ENCODE measurements at places on chromosomes 3 and 15.

DNA sequence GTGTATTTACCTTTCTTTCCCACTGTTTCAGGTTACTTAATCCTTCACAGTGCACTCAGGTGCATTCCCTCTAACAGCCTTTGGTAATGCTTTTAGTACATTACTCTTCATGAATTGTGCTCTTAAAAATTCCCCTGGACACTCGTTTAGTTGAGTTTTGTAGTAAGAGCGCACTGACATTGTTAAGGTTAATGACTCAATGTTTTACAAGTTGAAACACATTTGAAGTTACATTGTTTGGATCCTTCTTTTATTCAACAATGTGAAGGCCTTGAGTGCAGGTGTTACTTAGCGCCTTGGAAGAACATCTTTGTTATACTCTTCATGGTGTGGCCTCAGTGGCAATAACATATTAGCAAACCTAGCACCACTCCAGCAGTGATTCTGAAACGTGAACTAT is 739.6 kb downstream of the NAALADL2 start:
- DNase-seq: no peak

- no peak for DNase-seq
These were observed 63.9 kb downstream of the XXYLT1 start for GRCh38 chr3:195207056-195207455.

- no peak for DNase-seq
These were observed 175.4 kb downstream of the ANXA2 start for GRCh38 chr15:60222404-60222803.

DNA sequence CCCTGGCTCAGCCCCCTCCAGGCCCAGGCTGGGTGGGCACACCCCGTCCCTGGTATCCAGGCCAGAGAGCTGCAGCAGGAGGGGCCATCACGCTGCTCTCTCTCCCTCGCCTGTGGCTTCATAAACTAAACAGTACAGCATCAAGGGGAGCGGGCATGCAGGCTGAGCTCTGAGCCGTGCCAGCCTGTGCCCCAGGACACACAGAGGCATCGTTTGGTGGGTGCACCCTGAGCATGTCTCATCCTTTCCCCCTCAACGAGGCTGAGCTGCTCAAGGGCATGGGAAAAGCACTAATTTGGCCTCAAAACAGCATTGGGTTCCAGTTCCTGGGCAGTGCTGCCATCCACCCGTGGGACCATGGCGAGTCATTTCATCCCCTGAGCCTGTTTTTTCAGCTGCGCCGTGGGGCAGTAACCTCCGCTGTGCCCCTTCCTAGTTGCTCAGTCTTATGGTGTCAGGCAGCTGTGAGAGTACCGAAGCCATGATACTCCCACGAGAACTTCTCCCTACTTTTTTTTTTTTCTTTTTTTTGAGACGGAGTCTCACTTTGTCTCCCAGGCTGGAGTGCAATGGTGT is 79.6 kb downstream of the CPN2 start:
- no peak for DNase-seq

DNA sequence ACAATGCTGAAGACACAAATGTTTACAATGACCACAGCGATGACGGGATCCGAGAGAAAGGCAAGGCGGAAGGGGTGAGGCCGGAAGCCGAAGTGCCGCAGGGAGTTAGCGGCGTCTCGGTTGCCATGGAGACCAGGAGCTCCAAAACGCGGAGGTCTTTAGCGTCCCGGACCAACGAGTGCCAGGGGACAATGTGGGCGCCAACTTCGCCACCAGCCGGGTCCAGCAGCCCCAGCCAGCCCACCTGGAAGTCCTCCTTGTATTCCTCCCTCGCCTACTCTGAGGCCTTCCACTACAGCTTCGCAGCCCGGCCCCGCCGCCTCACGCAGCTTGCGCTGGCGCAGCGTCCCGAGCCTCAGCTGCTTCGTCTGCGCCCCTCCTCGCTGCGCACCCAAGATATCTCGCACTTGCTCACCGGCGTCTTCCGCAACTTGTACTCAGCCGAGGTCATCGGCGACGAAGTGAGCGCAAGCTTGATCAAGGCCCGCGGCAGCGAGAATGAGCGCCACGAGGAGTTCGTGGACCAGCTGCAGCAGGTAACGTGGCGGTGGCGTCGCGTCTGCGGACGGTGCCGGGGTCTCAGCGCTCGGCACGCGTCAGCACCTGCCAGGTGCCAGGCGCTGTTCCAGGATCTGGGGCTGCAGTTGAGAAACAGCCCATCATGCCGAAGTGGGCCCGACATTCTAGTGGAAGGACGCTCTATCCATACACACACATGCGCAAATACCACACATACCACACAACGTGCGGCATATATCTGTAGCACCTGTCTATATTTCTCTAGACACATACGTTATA is at the start of gene DLEC1:
TSS of gene DLEC1 (plus strand) at position 108 of the 798 bp plus-strand sequence. CDS start at position 126, 18 bp downstream.
- peak; percentile 71 for DNase-seq

DNA sequence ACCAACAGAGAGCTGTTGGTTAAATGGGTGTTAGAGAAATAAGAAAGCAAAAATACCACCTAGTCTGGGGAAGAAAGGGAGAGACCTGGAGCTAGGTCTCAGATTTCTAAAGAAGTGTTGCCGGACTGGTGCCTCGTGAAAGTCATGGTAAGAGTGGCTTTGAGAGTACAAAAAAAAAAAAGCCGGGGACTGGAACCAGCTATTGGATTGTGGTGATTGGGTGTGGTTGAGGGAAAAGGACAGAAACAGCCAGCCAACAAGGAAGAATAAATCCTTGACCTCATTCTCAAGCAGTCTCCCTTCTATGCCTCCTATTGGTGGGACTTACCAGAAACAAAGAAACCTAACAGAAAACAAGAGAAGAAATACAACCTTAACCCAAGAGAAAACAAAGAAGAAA is 346.4 kb upstream of the KCNMB2 start:
- no peak for DNase-seq

DNA sequence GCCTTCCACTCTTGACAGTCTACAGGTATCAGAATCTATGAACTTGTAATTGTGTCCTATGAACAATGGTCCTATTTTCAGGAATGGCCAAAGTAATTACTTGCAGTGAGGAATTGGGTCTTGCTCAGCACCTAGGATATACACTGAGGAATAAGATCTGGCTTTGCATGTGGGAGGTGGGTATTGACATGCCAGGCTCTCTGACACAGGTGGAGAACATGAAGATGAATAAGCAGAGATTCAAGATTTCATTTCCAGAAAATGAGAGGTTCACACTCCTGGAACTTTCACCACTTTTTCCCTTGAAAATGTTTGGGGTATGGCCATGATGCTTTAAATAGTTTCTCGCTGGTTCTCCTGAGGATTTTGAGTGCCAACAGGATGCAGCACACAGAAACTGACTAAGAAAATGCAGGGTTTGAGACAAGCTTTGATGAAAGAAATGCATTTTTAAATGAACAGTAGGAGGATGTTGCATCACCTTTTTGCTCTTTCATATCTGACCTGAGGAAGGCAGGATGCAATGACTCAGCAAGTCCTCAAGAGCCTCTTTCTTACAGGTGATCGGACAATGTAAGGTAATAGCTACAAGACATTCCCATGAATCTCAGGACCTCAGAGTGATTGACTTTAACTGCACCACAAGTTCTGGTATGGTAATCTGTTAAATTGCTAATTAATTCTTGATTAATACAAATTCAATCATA is 3.7 kb downstream of the HRG start:
- DNase-seq: no peak

- no peak for DNase-seq
These were observed 3.0 kb downstream of the KNG1 start for GRCh38 chr3:186719945-186720739.

- DNase-seq: no peak
These were observed 142.0 kb upstream of the ATP2B2 start for GRCh38 chr3:10647376-10647775.

DNA sequence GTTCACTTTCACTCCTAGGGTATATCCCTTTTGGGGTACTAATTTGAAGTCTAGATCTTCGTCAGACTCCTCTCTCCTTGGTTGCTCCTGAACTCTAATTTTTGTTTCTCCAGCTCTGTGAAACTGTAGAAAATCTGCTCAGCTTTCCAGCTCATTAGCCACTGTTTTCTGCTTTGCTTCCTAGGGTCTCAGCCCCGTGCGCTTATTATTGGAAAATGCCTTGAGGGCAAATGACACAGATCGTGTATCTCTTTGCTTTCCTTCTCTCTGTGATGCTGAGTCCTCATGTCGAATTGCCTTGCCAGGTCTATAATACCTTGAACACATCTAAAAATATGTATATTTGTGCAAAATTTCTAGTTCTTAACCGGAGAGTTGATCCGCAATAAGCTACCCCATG is 731.1 kb downstream of the EDEM1 start:
- no peak for DNase-seq

DNA sequence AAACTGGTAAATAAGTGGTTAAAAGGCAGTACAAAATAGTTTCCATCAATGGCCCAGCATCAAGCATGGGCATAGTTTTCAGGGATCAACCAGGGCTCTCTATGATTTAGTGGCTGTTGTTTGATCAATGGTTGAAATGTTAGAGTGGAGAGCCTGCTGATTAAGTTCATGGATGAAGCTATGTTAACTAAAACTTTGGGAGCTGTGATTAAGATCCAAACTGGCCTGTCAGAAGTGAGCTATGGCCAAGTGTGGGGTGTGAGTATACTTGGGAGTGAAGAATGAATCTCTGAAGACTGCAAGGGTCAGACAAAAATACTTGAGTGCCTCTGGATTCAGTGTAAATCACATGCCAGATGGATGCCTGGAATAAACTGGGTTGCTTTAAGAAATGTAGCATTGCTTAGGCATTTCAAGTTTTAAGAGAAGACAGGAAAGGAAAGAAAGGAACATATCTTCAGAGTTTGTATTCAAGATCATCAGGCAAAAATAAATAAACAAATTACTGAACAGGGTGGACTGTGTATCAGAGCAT is 422.2 kb upstream of the ADAMTS9 start:
- DNase-seq: no peak

GRCh38 chr3:152076148-152076547 is 192.6 kb upstream of the MBNL1 start:
- no peak for DNase-seq

DNA sequence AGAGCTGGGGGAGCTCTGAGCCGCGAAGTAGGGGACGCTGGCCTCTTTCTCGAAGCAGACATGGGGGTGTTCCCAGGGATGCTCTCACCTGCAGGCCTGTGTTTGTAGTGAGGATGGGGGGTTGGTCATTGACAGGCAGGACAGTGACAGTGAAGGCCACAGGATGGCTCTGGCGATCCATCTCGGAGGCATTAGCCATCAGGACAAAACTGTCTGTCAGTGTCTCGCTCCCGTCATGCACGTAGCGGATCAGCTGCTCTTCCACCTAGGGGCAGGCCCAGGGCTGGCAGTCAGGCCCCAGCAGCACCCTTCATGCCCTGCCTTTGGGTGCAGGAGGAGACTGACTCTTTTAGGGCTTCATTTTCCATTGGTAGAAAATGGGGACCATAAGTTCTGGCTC is 28.0 kb downstream of the CSPG4 start:
- no peak for DNase-seq

DNA sequence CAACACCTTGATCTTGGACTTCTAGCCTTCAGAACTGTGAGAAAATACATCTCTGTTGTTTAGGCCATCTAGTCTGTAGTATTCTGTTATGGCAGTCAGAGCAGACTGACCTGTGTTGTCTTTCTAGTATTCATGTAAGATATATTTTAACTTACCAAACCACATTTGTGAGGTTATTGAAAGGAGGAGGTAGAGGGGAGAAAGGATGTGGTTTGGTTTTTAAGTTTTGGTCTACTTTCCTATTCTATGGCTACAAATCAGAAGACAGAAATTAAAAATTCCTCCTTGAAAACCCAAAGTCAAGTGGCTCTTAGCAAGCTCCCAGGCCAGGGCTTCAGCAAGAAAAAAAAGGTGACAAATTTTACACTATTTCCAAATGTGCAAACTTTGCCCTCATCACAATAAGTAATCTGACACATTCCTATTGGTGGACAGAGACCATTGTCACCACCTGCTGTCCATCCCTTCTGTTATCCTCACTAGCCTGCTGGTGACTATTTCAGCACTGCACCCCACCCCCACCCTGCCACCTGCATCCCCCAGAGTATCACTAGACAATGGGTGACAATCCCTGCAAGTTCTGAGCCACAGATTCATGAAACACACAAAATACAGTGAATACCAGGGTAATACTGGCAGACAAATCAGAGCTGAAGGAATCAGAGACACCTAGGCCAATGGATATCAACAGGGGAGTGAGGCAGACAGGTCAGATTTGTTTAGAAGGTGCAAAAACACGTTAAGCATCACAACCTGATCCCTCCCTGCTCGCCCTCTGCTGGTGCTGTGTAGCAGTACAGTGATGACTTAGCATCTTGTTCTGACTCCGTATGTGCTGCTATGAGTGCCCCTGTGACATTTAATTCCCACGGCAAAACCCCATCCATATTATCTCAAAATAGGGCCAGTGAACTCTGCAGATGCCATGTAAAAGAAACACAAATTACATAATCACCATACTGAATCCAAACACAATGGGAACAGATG is 79.0 kb upstream of the DCLK3 start:
- no peak for DNase-seq

GRCh38 chr3:196287090-196287439 is 461 bp downstream of the PCYT1A start:
- DNase-seq: peak; percentile 3

GRCh38 chr3:126102530-126102951 is 18.6 kb upstream of the SLC41A3 start:
- no peak for DNase-seq

DNA sequence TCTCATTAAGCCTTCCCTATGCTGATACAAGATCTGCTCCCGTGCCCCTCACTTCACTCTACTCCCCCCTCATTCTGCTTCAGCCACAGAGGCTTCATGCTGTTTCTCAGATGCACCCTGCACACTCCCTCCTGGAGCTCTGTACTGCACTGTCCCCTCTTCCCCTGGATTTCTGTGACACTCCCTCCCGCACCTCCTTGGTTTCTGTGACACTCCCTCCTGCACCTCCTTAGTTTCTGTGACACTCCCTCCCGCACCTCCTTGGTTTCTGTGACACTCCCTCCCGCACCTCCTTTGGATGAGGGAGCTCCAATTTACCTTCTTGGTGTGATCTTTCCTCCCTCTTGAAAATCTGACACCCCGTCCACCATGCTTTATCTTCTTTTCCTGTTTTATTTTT is 28.2 kb downstream of the BDH1 start:
- DNase-seq: no peak

DNA sequence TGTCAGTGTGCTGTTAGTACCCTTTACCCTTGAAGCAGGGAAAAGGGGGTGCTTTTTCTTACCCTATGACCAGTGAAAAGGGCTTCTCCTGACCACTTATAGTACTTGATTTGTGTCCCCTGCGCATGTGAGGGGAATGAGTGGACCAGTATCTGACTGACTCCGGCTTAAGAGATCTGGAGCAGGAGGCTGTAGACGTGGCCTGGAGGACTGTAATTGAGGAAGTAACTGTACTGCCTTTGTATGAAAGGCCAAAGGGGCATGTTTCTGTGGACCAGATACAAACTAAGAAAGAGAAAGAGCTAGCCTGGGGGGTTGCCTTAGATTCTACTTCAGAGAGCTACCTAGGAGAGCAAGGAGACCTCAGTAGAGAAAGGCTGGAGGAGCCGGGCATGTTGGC is 89.9 kb upstream of the TBL1XR1 start:
- DNase-seq: no peak

GRCh38 chr3:51581524-51581923 is 43.0 kb downstream of the RAD54L2 start:
- DNase-seq: no peak

All from stimulated activated CD4-positive, alpha-beta T cell treated with anti-CD3 and anti-CD28 coated beads, Interleukin-2, amount 100 ng/mL, for 4 hours (primary cell).